Stimulated activated CD4-positive, alpha-beta T cell treated with anti-CD3 and anti-CD28 coated beads, Interleukin-1b, Interleukin-23, amount 100 ng/mL, for 1 hour (primary cell): ENCODE measurements at places on chromosomes 2 and 18.

GRCh38 chr18:56702946-56703345, 51.8 kb downstream of the WDR7 start:
- DNase-seq = no peak

DNA sequence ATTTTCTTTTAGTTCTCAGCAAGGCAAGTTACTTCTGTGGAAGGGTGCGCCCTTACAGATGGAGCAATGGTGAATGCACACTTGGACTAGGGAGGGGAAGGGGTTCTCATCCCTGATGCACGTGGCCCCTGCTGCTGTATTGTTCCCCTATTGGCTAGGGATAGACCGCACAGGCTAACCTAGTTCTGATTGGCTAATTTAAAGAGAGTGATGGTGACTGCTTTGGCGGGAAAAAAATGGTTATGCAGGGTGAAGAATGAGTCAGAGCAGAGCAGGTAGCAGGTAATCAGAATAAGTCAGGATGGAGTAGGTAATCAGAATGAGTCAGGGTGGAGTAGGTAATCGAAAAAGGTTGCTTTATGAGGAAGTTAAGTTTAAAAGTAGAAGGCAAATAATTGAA, 171.5 kb downstream of the MTCL1 start:
- DNase-seq = no peak

DNA sequence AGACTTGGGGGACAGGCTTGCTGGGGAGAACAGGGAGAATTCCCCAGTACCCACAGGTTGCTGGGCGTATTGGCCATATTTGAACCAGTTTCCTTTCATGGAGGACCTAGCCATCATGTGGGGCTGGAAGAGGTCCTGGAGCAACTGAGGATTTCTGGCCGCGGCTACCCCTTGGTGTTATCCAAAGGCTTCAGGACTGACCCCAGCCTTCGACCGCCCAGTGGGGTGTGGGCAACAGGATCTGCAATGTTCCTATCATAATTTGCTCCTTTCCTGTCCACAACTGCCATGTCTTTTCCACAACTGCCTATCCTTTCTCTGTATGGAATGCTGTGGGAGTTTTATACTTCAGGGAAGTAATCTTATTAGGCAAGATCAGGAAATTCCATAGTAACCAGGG, 1053.6 kb upstream of the SLC39A10 start:
- DNase-seq = no peak

DNA sequence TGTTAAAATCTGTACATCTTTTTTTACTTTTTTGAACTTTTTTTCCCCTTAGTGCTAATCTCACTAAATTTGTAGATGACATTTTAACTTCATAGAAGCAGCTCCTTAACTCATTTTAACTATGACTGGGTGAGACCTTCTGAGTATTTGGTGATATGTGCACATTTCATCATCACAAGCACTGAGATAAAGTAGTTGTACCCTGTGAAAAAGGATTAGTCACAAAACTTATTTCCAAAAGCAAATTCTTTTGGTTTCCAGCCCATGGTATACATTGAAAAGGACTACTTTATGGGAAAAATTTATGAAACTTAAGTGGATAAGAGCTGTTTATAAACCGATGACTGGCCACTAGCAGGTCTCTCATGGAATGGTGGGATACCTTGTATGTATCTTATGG, 581.5 kb downstream of the PLCL1 start:
- no peak for DNase-seq

DNA sequence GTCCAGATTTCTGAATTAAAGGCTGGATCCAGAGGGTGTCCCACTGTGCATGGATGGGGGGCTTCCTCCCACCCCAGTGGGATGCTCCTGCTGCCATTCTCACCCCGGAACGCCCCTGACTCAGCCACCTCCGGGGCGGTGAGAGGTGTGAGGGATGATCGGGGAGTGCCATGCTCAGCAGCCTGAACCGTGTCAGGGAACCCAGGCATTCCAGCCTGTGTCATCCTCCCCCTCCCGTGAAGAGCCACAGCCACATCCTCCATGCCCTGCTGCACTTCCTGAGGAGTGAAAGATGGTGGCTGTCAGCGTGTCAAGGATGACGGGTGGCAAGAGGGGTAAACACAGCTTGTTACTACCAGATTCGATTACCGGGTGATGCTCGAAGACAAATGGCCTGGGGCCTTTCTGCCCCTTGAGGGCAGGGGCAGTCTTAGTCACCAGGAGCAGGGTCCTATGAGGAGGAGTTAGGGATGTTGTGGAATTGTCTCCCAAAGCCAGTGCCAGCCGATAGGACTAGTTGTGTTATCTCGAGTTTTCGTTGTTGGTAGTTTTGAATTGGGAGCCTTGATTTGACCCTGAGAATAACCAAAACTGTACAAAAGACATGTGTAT, 80.8 kb downstream of the TCF7L1 start:
- no peak for DNase-seq

DNA sequence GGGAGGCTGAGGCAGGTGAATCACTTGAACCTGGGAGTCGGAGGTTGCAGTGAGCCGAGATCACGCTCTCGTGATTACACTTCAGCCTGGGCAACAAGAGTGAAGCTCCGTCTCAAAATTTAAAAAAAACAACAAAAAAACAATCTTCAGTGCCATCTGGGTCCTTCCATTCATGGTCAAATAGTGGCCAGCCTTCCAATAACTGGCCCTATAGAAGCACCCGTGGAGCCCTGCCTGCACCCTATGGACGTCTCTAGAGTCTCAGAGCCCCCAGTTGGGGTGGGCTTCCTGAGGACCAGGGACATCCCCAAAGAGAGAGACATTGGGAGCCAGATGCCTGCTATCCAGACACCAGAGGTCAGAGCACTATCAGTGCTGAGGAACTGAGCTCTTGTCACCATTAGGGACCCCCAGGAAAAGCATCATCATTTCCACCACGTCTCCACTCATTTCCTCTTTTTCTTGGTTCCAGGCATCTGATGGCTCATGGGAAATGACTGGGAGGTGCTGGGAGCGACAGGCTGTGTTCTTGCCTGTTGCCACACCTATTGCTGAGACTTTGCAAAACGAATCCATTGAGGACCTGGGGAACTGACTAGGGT, 9.4 kb downstream of the NEU2 start:
- DNase-seq = no peak

DNA sequence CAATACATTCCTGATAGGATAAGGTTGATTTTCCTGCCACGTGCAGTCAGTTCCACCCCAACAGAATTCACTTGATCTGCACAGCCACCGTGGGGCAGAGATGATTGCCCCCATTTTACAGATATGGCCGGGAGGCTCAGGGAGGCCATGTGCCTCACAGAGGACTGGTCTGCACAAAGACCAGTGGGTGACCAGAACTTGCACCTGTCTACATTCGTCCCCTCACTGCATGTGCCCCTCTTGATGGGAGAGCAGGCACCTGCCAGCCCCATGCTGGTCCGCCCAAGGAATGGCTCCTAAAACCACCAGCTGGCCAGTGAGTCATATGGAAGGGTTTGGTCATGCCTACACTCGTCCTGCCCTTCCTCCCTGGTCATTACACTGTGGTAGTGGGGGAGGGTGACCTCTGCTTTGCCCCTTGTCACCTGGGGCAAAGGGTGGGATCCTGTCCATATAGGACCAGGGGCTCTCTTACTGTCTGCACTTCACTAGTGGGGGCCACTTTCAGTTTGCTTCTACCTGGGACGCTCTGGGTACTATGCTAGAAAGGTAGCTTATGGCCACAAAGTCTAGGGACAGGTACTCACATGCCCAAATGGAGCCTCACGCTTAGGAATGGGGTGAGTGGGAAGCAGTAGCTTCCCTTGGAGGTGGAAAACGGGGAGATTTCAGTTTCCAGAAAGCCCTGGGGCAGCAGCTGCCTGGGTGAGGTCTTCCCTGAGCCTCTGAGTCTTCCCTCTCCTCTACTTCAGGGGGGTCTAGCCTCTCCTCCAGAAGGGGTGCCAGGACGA, 14.7 kb downstream of the RRM2 start:
- no peak for DNase-seq

- DNase-seq = no peak
These were observed 603.6 kb upstream of the SALL3 start for GRCh38 chr18:78376046-78376445.

DNA sequence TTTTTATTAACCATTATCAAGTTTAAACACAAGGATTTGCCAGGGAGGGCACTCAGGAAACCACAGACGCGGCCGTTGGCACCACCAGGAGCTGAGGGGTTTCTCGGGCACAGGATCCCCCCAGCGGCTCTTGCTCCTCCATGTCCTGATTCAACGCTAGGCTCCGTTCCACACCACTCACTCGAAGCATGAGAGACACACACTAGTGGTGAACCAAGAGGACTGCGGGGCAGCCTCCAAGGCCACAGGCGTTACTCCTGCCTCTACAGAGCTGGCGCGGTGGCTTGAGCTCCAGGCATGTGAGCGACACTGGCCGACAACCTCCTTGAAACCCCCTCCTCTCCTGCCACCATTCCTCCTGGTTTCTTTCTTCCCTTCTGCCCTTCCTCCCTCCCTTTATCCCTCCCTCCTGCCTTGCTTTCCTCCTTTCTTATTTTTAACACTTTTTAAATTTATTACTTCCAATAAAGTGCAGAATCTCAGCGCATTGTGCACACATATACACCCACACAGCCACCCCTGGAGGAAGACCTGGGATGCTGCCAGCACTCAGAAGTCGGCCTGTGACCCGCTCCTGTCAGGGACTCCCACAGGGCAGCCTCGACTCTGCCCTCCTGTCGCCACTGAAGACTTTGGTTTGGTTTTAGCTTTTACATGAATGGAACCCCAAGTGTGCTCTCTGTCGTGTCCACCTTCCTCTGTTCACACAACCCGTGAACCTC, 21.7 kb downstream of the COX7A2L start:
- DNase-seq = no peak

DNA sequence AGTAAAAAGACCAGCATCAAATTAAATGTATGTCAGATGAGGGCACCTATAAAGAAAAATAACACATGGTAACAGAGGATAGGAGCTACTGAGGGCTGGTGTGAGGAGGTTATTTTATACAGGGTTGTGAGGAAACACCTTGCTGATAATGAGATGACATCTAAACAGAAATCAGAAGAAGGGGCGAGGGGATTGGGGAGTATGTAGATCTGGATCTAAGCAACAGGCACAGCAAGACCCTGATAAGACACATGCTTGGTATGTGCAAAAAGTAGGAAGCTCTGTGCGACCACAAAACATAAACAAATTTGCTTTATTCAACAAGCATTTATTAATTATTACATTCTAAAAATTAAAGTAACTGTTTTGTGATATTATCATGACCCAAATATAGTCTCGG, 295.4 kb downstream of the ZEB2 start:
- DNase-seq = no peak

DNA sequence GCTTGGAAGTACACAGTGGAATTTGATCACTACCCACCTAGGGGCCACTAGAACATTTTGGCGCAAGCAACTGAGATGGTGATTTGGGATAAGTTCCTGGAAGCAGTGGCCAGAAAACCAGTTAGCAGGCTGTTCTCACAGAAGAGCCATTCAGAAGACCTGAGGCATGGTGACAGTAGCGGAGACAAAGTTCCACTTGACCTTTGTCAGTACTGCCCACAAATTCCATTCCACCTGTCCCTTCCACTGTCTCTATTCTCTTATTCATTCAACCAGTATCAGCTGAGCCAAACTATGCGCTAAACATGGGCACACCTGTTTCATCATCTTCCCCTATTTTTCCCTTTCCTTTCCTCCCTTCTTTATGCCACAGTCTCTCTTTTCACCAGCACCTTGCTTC, 59.2 kb upstream of the PPP1CB start:
- DNase-seq = no peak

GRCh38 chr2:211591426-211591825, 947.2 kb downstream of the ERBB4 start:
- no peak for DNase-seq

DNA sequence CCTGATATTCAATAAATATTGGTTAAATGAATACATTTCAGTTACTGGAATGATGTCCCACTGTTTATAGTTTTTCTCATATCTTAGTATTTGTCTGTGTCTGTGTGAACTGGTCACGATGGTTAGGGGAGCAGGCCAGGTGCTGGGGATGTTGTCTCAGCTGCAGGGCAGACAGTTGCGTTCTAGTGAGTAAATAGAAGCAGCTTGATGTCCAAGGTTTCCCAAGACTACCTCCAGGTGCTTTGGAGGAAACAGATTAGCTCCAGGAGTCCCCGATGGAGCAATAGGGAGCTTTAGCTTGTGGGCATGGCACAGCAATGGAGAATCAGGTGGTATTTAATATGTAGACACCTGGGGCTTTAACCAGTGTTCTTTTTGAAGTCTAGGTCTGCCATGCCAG, 75.5 kb downstream of the GULP1 start:
- DNase-seq = no peak

DNA sequence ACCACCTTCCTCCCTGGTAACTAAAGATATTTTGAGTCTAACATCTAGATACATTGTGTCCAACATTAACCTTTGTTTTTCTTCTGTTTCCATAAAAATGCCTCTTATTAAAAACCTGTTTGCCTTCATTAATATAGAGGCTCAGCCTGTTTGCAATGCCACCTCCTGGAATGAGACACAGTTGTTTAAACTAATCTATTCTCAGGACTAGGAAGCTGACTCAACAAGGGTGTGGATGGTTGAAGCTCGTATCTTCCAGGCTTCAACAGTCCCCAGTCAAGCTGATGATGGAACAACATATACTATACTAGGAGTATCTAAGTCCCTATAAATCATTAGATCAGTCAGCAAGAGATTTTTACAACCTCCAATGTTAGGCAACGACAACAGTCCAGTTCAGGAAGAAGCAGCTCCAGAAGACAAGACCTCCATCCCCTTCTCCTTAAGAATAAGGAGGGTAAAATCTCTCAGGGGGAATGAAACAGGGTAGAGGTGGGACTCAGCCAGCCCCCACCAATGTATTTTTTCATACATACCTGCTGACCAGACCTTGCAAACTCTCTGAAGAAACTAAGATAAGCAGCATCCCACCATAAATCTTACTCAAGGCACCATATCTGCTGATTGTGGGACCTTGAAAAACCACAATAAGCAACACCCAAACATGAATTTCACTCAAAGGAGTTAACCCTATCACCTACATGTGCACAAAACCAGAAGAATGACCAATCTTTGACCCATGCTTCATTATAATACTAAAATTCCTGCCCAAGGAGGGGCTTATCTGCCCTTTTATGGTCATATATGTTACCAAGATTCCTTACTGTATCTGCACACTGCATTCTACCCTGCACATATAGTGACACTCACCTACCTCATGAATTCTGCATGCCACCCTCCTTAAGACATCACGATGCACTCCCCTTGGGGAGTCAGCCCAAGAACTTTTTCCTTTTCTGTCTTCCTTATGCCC, 21.4 kb downstream of the ZNF24 start:
- no peak for DNase-seq
